Colonic mucosa (tissue), 4 donors: ENCODE measurements at places on chromosomes 2 and 18. TPM values are rescaled to one million over a fixed set of nuclear protein-coding genes. Genes with fewer than 3 reads are reported as not detected.

The AKAIN1 gene
- total RNA-seq, result not detected

The SP140 gene
- 1.7 TPM for total RNA-seq

The PARD6G gene
- total RNA-seq, result 1.0 TPM

The TUBB6 gene
- 7.8 TPM for total RNA-seq

The MFSD6 gene
- 83.3 TPM for total RNA-seq

The CHRND gene
- total RNA-seq, result not detected

The GPR17 gene
- 0.20 TPM for total RNA-seq

The ANKRD23 gene
- total RNA-seq, result 4.1 TPM

DNA sequence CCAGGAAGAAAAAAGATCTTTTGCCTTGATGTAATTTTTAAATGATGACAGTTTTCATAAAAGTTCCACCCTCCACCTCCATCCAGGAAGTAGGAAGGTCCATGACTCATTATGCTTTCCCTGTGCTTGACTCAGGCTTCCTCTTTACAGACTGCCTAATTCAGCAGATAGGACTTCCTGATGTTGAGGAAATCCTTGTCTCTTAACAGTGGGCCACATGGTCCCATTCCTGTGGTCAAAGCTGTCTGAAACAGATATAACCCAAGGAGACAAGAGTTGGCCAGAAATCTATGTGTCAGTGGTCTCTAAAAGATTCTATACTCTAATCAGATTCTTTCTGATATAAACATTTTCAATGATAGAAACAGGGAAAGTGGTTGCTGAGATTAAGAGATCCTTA, 119.1 kb downstream of the BAZ2B start:
- peak overlapping the region; percentile 51 for H3K27ac ChIP-seq
- H3K36me3 ChIP-seq, result no peaks in the 10 kb centered on the region
- peak; percentile 34 for DNase-seq
- peaks cover 7% of the 10 kb centered on the region for H3K4me1 ChIP-seq
- no peak overlapping the region for H3K4me3 ChIP-seq

- DNase-seq, result no peak
- H3K36me3 ChIP-seq, result no peaks in the 10 kb centered on the region
- H3K4me3 ChIP-seq, result no peak overlapping the region
- no peaks in the 10 kb centered on the region for H3K4me1 ChIP-seq
- no peaks in the 10 kb centered on the region for H3K27me3 ChIP-seq
Observed at GRCh38 chr2:168819829-168820489, 17.5 kb downstream of the NOSTRIN start.

DNA sequence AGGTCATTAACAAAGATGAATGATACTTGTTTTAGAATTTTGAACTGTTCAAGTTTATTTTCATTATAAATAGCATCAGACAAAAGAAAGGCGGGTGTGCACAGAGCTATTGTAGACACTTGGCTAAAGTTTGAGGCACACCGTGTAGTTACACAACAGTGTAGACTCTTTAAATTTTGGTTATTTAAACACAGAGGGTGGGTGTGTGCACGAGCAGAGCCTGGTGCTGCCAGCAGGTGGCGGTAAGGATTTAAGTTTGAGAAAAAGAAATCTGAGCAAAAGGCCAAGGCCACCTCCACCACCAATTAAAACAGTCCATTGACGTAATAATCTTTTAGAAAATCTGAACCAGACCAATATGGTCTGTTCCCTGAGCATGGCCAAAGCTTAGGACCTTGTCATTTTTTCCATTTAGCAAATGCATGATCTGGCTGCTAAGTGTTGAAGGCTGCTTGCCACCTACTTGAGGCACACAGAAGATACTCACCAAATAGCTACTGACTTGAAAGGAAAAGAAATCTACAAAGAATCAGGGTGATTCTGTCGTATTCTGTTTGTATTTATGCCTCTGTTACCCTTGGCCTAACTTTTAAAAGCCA, 14.3 kb downstream of the COPS7B start:
- H3K4me3 ChIP-seq, result no peak overlapping the region
- H3K4me1 ChIP-seq, result no peaks in the 10 kb centered on the region
- DNase-seq, result peak; percentile 55
- H3K27me3 ChIP-seq, result no peaks in the 10 kb centered on the region

DNA sequence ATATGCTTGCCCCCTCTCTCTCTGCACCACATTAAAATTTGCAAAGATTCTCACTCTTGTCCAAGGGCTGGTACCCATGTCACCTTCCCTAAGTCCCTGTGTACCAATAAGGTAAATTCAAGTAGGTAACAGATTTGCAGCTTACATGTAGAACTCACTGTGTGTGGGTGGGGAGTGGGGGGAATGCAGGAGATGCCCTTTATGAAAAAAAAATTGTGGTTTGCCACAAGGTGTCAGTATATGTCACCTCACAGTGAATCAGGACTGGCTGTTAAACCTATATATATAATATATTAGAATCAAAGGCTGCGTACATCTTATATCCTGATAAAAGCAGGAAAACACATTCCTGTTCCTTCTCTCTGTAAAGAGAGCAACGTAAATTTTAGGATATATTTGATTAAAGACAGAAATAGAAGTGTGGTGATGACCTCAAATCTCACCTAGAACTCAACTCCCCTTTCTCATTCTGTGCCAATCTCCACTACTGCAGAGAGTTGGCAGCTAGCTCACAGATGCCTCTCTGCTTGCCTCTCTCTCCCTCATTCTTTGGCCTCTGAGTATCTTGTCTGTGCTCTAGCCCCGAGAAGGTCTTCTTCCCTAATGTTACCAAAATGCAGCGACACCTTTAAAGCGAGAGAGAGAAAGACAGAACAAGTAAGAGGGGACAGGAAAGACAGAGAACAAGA, 536 bp downstream of the XDH start:
- H3K4me1 ChIP-seq, result no peaks in the 10 kb centered on the region
- no peaks in the 10 kb centered on the region for H3K27me3 ChIP-seq
- no peak for DNase-seq
- no peaks in the 10 kb centered on the region for H3K36me3 ChIP-seq

GRCh38 chr18:31450409-31450808, 2.9 kb downstream of the DSG3 start:
- DNase-seq, result no peak
- H3K27me3 ChIP-seq, result no peaks in the 10 kb centered on the region
- no peaks in the 10 kb centered on the region for H3K36me3 ChIP-seq

DNA sequence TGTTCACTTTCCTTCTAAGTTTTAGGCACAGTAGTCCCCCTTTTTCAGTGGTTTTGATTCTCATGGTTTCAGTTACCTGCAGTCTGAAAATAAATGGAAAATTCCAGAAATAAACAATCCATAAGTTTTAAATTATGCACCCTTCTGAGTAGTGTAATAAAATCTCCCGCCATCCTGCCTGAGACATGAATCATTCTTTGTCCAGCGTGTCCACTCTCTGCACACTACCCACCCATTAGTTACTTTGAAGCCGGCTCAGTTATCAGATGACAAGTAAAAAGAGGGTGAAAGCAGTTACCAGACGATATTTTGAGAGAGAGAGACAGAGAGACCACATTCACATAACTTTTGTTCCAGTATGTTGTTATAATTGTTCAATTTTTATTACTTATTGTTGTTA, 400.5 kb downstream of the TMX3 start:
- no peak for DNase-seq
- no peak overlapping the region for H3K27ac ChIP-seq
- no peaks in the 10 kb centered on the region for H3K4me1 ChIP-seq
- no peaks in the 10 kb centered on the region for H3K27me3 ChIP-seq

DNA sequence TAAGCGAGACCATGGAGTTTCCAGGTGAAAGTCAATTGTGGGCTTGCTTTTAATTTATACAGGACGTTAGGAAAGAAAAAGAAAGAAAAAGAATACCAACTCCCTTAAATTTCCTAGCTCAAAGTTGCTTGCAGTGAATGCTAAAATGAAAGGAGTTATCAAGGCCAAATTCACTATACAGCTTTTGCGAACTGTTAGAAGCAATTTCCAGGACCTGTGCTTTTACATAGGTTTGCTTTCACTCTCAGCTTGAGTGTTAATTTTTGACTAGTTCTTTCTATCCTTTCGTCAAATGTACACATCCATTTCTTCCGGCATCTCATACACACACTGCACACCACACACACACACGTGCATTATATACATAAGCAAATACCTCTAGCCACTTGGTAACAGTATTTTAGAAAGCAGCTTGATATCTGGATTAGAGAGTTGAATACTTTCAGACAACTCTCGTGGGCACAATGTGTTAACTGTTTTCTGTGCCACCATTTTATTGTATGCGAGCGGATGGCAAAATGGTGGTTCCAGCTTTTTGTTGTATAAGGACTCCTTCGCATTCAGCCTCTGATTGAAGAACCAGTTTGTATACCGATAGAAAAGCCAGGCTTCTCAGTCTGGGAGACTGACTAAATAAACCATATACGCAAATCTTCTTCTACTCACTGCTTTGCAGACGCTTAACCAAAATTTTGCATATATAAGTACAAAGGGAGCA, 381.8 kb downstream of the MTX2 start:
- no peaks in the 10 kb centered on the region for H3K4me1 ChIP-seq
- H3K27ac ChIP-seq, result no peak overlapping the region
- H3K36me3 ChIP-seq, result no peaks in the 10 kb centered on the region
- no peak overlapping the region for H3K4me3 ChIP-seq

DNA sequence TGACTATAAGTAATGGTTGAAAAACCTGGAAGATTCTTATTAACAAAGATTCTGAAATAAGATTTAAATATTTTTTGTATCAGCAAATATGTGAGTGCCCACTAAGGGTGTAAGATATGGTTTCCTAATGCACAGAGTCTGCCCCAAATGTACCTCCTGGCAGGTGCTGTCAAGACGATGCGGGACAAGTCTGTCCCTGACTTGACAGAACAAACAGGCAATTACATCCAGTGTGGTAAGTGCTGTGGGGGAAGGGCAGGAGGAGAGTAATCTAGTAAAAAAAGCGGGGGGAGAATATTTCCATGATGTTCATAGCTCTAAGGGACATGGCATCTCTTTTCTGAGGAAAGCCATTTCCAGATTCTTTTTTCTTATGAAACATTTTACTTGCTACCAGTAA, 127.5 kb downstream of the COL4A4 start:
- H3K27me3 ChIP-seq, result no peaks in the 10 kb centered on the region
- H3K27ac ChIP-seq, result no peak overlapping the region
- H3K4me3 ChIP-seq, result no peak overlapping the region
- no peak for DNase-seq
- H3K36me3 ChIP-seq, result no peaks in the 10 kb centered on the region
- H3K4me1 ChIP-seq, result no peaks in the 10 kb centered on the region

- H3K36me3 ChIP-seq, result no peaks in the 10 kb centered on the region
- H3K4me1 ChIP-seq, result peaks cover 5% of the 10 kb centered on the region
- DNase-seq, result no peak
- H3K4me3 ChIP-seq, result no peak overlapping the region
- no peaks in the 10 kb centered on the region for H3K27me3 ChIP-seq
- peak overlapping the region; percentile 70 for H3K27ac ChIP-seq
Observed at GRCh38 chr18:77061281-77061945, 71.2 kb downstream of the MBP start.

- DNase-seq, result no peak
- no peaks in the 10 kb centered on the region for H3K27me3 ChIP-seq
- H3K27ac ChIP-seq, result no peak overlapping the region
- H3K4me3 ChIP-seq, result no peak overlapping the region
- no peaks in the 10 kb centered on the region for H3K36me3 ChIP-seq
Observed at GRCh38 chr2:105538840-105539239, 140.0 kb upstream of the FHL2 start.

GRCh38 chr2:65786007-65786717, 353.8 kb upstream of the SPRED2 start:
- no peaks in the 10 kb centered on the region for H3K27me3 ChIP-seq
- DNase-seq, result no peak
- H3K36me3 ChIP-seq, result no peaks in the 10 kb centered on the region

DNA sequence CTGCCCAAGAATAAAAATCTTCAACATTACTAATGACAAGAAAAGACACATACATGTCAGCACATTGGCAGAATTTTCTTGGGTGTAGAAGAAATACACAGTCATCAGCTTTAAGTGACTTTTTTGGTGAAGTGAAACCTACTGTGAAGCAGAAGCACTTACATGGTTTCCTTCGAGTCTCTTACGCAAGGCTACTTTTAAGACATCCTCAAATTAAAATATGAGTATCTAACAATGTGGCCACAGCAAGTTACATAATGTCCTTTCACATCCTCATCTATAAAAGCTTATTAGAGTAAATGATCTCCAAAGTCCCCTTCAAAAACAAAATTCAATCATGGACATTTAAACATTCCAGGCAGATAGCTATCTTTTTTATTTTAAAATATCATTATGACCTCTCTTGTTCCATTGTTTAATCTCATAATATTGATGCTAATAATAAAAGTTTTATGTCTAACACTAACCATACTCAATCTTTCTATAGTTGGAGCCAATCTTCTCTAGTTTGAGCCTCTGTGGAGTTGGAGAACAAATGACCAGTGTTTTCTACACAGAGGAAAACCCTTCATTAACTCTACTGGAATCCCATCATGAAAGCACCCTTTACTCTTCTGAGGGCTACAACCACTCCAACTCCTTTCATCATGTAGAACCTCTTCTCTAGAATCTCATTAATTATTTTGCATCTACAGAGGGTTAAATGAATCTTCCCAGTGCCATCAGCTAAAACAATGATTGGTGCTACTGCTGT, 182.2 kb upstream of the ZFP36L2 start:
- no peaks in the 10 kb centered on the region for H3K4me1 ChIP-seq
- H3K36me3 ChIP-seq, result no peaks in the 10 kb centered on the region
- no peak for DNase-seq
- H3K4me3 ChIP-seq, result no peak overlapping the region

DNA sequence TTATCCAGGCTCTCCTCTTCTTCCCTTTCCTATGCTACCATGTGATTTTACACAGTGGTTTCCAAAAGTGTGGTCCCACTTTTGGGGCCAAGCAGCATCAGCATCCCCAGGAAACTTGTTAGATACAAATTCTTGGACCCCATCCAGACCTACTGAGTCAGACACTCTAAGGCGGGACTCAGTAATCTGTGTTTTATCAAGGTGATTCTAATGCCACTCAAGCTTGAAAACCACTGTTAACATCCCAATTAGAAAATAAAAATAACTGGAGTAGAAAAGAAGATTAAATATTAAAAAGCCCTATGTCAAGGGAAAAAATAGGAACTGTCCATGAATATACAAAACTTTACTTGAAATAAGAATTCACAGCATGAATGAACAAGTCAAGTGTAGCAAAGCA, 10.8 kb downstream of the DSG2 start:
- no peaks in the 10 kb centered on the region for H3K27me3 ChIP-seq
- H3K4me1 ChIP-seq, result no peaks in the 10 kb centered on the region
- no peak for DNase-seq
- no peaks in the 10 kb centered on the region for H3K36me3 ChIP-seq

GRCh38 chr2:72887032-72887739, at the start of gene SPR:
Gene SPR, plus strand, starts transcription at chr2:72887408. Its CDS starts 25 bp downstream, at chr2:72887433.
- peak within 1 kb of the TSS; percentile 95 for H3K27ac ChIP-seq
- no peaks in the 10 kb centered on the region for H3K36me3 ChIP-seq
- H3K4me3 ChIP-seq, result peak within 1 kb of the TSS; percentile 83
- peak; percentile 88 for DNase-seq
- H3K4me1 ChIP-seq, result peaks cover 21% of the 10 kb centered on the region
- H3K27me3 ChIP-seq, result no peaks in the 10 kb centered on the region

GRCh38 chr2:60365556-60365955, 187.9 kb downstream of the BCL11A start:
- no peak for DNase-seq
- H3K4me1 ChIP-seq, result no peaks in the 10 kb centered on the region
- no peak overlapping the region for H3K27ac ChIP-seq
- no peaks in the 10 kb centered on the region for H3K27me3 ChIP-seq
- H3K36me3 ChIP-seq, result no peaks in the 10 kb centered on the region
- no peak overlapping the region for H3K4me3 ChIP-seq
